HAP-1 (cell line): ENCODE measurements at places on chromosomes 16 and 17.

DNA sequence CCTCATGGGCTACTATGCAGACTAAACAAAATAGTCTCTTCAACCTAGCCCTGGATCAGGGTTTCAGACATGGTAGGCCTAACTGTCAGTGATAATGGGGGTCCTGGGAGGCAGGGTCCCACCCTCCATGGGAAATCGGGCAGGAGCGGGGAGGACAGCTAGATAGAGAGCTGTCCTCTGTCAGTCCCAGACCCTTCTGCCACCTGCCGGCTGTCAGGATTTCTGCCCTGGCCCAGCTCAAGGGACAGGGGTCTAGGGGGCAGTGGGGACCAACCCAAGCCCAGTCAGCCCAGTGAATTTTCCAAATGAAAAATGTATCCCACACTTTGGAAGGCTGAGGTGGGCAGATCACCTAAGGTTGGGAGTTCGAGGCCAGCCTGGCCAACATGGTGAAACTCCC is 5.3 kb downstream of the CA7 start:
- no peak for DNase-seq

DNA sequence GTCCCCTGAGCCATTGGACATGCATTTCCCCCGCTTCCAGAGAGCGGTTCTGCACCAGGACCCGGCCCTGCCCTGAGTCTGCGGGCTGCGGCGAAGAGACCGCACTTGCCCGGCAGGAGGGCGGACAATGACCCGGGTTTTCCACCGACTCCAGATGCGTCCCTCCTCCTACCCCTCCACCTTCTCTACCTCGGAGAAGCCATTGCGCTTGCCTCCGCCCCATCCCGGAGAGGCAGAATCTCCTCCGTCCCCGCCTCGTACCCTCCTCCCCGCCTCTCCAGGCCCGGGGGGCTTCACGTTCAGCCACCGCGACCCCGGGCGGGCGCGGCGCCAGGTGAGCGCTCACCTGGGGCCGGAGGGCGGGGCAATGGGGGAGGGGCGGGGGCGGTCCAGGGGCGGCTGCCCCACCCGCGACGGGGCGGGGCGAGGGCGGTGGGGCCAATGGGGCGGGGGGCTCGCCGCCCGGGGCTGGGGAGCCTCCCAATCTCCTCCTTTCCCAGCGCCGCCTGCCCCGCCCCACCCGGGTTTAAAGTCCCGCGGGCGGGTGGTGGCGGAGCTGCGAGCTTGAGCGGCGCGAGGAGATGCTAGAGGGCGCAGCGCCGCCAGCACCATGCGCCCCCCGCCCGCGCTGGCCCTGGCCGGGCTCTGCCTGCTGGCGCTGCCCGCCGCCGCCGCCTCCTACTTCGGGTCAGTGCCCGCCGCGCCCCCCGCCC is at the start of gene WNT9B:
TSS of gene WNT9B (plus strand) at position 555 of the 713 bp plus-strand sequence. CDS start at position 611, 56 bp downstream.
- DNase-seq: peak; percentile 74

- DNase-seq: no peak
These were observed 9.8 kb downstream of the MYL4 start for GRCh38 chr17:47218896-47219430.

DNA sequence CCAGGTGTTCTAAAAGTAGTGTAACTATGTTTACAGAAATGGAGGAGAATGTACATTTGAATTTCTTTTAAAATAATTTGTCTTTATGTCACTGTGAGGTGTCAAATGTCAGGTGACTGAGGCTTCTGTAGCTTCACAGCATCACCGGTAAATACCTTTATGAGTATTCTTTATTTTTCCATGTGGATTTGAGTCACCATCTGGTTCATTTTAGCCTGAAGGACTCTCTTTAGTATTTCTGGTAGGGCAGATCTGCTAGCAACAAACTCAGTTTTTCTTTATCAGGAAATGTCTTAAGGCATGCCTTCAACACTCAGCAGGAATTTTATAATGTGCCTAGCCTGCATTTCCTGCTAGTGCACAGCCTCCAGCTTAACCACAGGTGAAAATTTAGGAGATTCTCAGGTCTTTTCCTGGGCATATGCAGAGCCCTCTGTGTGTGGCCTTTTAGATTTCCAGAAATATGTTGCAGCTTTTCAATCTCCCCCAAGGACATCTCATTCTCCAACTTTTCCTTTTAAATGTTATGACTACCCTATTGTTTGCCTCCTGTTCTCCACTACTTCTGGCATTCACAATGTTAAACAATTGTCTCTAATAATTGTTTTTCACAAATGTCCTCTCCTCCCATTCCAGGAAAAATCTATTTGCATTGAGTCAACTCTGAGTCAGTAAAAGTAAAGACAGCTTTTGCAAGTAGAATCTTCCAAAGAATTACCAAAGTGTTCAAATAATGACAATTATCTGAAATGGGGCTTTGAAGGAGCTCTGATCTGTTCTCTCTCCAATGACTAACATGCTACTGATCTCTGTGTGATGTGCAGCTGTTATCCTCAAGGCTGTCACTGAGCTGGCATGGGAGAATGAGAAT is 239.4 kb upstream of the CPHXL start:
- DNase-seq: no peak

- no peak for DNase-seq
These were observed 9.6 kb downstream of the VPS53 start for GRCh38 chr17:705011-705410.
